ENCODE measurements at places on chromosomes 7 and 10.
A peak's percentile ranks its signal among the peaks of the same experiment; 100 is the strongest.

DNA sequence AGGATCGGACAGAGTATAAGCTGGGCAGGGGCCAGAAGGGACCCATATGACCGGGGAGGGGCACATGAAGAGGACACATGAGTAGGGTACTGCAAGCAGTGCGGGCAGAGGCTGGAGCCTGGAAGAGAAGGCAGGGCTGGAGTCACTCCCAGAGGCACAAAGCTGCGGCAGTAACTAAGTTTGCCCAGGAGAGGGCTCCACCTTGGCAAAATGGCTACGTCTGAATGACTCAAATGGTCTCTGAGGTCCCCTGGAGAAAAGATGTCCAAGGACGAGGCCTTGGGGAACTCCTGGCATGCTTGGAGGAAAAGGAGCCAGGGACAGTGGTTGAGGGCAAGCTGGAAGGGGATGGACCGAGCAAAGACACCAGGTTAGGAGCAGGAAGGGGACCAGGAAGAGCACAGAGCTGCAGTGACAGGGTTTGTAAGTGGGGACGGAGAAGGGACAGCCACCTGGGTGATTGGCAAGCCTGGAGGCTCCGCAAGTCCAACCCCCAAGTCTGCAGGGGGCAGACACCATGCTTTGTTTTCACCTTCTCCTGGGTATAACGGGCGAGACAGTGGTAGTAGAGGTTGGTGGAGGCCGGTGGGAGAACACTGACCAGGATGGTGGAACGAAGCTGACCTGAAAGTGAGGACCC is 43.1 kb upstream of the LBX1 start:
- peak; percentile 15 for DNase-seq

- DNase-seq: no peak
These were observed 86.8 kb upstream of the CCDC71L start for GRCh38 chr7:106747804-106748203.

DNA sequence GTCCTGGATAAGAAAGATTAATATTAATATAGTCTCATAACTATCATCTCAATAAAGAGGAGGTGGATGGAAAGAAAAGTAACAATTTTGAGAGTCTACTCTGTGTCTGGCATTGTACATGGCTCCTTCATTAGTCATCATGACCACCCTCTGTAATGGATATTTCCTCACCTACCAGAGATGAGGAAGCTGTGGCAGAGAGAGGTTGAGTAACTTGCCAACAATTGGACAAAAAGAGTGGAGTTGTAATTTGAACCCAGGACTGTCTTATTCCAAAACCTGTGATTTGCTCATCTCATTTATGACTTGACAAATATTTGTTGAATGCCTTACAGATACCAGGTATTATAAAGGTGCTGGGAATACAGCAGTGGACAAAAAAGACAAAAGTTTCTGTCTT is 2.1 kb upstream of the IDE start:
- no peak for DNase-seq

- no peak for DNase-seq
These were observed 159.5 kb upstream of the HGF start for GRCh38 chr7:81929386-81929785.

DNA sequence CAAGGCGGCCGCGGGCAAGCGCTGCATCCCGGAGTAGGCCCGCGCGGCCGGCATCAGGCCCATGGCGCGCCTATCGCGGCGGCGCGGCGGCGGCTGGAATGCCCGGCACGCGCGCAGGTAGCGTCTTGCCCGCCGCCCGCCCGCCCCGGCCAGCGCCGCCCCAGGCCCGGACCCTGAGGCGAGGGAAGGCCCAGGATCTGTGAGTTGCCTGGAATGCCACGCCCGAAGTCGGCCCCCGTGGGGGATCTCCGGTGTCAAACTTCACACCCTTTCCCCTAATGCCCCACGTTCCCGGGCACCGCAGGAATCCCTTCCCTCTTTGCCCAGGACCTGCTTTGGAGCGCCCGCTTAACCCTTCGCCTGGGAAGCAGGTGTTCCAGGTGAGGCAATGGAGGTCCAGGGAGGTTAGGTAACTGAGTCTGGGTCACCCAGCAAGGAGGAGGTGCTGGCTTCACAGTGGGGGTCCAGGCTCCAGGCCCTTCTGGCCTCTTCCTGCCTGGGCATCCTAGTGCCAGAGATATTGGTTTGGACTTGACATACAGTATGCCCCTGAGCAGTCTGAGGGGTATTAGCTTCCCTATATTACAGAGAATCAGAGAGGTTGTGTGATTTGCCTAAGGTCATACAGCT is 138.1 kb downstream of the ARHGAP22 start:
- DNase-seq: no peak

DNA sequence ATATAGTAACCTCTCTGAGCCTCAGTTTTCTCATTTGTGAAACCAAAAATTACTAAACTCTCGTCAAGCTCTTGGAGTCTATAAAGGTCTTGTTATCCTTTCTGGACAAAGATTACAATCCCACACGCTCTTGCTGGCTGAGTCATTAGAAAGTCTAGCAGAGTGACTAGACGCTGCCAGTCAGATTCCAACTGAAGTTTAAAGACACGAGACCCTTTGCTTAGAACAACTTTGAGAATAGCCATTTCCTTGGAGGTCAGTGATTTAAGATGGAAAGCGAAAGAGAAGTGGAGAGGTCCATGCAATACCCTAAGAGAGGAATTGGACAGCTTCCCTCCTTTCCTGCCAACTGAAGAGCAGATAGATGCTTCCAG is 119.5 kb downstream of the APBB1IP start:
- no peak for DNase-seq

GRCh38 chr7:28006491-28006890 is 174.1 kb downstream of the JAZF1 start:
- DNase-seq: no peak

DNA sequence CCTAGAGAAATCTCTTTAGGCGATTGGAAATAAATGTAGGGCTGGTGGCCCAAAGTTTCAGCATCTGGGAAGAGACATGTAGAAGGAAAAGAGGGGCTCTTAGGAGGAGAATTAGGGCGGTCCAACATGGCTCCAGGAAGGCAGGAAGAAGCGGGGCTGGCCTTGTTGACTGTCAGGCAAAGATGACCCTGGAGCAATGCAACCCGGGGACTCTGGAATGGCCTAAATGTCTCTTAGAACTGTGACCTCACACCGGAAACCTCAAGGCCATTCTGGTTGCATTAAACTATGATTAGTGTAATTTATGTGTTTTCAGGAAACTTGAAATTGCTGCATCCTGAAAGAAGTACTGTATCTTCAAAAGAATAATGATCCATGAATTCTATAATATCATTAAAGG is 66.8 kb downstream of the NRP1 start:
- no peak for DNase-seq

DNA sequence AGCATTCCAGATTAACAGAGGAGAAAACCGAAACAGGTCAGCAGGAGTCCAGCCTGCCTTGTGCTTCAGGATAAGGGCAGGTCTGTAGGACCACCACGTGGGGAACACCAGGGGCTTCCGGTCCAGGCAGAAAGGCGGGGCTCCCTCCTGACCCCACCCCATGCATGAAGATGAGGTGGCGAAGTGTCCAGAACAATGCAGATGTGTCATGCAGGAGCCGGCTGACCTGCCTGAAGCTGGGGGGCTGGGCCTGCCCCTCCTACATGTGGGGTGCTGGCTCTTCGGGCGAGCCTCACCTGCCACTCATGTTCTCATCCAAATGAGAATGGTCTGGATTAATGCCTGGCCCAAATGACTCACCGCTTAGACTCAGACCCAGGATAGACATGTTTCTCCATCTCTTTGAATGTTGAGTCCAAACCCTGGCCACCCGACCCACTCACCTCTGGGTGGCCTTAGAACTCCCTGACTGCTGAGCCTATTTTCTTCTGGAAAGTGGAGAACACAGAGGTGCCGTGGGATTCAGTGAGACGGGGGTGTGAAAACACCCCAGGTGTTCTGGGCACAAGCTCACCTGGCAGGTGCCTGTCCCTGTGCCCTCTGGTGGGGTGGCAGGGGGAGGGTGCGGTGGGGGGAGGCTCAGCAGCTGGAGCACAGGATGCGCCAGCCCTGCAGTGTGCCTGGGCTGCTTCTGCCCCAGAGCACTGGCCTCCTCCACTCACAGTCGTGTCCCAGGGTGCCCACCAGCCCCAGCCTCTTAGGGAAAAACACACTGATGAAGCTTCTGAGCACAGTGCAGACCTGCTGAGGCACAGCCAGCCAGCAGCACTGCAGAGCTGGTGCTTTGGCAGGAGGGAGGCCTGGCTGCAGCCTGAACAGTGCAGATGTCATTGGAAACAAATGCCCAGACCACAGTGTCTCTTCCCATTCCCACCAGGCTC is 55.2 kb upstream of the GDF10 start:
- DNase-seq: no peak

GRCh38 chr10:1331560-1331959 is 275.4 kb downstream of the WDR37 start:
- DNase-seq: no peak

DNA sequence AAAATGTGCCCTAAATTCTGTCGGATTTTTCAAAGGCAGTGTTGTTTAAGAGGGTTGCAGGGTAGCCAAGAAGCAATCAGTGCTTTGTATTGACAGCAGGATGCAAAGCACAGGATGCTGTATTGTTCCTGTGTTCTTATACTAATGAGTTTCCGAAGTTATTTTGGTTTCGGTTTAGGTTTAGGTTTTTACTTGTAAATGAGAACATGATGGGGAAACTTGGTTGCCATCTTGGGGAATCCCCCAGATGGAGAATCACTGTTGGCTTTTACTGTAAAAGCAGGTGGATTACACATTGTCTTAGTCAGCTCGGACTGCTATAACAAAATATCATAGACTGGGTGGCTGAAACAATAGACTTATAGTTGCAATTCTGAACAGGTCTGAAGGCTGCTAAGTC is 72.1 kb downstream of the INHBA start:
- DNase-seq: no peak

DNA sequence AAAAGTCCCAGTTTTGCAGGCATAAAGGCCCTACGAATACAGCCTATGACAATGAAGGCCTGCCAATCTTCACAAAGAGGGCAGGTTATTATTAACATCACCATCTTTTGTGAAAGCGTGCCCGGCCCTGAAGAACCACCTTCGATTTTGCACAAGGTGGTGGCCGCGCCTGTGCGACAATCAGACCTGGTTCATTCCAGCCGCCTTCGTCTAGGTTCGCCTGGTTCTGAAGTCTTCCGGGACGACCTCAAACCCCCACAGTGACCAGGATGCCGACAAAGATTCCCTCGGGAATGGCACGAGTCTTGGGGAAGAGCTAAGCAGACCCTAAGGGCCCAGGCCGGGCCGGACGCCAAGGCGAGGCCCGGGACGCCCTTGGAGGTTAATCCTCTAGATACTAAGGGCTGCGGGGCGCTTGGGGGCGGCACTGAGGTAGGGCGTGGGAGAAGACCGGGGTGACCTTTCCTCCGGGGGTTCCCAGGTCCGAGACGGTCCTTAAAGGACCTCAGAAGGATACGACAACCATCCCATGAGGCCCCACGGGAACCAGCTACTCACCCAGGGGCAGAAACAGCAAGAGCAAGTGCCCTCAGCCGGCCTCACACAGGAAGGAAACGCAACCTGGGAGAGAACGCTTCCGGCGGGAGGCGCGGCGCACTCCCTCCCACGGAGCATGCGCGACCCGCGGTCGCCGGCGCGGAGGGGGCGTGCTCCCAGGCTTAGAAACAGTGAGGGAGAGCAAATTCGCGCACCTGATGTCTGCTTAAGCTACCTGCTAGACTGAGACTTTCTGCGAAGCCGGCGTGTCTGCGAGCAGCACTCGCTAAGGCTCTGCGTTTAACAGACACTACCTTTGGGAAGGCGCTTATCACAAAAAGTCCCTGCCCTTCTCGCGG is at the start of gene ATAD1:
Gene ATAD1 (minus strand): TSS at position 618 of the 896 bp plus-strand sequence. CDS start 3,627 bp downstream, outside the sequence.
- DNase-seq: peak; percentile 58

DNA sequence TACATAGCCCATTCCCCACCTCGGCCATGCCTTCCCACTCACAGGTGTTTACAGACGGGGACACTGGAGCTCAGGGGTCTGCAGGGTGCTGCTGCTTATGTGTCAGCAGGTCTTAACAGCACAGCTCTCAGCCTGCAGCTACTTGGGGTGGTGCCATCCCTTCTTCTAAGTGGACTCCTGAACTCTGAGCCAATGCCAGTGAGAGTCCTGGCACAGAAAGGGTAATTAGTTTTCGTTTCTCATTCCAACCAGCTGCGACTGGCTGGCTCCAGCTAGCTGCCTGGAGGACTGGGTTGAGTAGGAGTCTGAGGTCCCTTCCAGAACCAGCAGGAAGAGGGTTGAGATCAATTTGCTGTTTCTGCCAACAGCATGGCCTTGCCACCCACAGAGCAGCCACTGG is 88.3 kb upstream of the AGK start:
- DNase-seq: no peak

DNA sequence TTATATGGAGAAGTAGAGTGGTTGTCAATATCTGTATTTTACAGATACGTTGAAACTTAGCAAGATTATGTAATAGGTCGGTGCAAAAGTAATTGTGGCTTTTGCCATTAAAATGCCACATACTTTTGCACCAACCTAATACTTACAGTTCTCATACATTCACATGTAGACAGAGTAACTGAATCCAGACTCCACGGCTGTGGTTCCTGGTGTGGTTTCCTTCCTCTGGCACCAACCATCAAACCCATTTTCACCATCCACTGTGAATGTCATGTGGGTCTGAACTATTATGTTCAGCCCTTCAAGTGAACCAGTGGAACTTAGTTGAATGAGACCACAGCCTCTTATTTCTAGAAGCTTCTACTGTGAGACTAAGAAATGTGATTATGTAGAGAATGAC is 31.5 kb upstream of the SLIT1 start:
- no peak for DNase-seq

GRCh38 chr7:157758468-157759245 is 421.9 kb downstream of the DNAJB6 start:
- DNase-seq: no peak

- no peak for DNase-seq
These were observed 21.8 kb downstream of the FOXL3 start for GRCh38 chr7:311796-312195.

All from NCI-H2107 (cell line).